NCI-H1930 (cell line): ENCODE measurements at places on chromosomes 12 and 14.

DNA sequence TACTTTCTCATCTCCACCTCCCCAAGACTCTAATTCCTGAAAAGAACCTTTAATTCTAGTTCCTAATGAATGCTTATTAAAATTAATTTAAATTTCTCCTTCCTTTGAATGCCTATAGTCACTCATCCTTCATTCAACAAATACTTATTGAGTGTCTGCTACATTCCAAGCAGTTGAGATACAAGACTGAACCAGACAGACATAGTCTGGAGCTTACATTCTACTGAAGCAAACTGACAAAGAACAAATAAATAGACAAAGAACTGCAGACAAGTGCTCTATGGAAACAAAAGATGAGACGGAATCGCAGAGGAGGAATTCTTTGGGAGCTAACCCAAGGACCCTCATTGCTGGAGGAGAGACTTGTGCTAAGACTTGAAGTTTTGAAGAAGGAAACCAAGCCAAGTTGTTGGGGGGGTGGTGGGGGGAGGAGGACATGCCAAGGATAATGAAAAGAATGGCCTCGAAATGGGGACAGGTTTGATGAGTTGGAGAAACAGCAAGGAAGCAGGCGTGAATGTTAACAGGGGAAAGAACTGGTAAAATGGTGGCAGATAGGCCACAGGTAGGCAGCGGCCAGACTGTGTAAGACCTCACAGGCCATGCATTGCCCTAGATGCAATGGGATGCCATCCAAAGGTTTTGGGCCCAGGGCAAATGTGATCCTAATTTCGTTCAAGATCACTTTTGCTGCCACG, 9.7 kb upstream of the TDG start:
- DNase-seq = no peak

DNA sequence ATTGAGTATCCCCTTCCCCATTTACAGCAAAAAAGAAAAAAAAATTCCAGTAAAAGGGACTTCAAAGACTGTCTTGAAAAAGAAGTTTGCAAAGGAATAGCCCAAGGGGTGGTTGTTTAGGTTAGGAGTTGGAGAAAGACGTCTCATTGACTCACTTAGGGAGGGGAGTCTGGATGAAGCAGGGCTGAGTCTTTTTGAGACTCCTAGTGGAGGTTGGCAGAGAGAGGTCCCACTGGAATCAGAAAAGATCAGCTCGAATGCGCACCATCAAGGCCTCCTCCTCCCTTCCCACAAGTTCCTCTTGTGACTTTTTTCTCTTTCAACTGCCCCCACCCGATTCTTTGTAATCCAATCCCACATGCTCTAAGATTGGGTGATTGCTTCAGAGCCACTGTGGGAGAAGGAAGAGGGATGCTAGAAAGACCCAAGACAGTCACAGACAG, 1.9 kb downstream of the ARHGEF40 start:
- DNase-seq = no peak

DNA sequence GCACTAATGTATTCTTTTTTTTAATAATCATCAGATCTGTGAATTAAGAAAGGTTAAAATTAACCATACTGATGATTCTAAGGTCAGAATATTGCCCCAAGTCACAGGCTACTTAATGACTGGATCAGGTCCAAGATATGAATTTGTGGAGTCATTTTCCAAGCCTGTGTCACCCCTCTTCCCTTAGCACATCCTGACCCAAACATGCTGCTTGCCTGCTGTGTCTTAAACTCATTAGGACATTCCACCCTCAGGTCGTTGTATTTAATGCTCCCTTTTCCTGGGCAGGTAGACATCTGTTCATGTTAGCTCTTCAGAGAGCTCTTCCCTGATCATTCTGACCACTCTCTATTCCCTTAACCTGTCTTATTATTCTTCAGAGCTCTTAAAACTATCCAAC, 463.5 kb upstream of the PDE3A start:
- DNase-seq = no peak

DNA sequence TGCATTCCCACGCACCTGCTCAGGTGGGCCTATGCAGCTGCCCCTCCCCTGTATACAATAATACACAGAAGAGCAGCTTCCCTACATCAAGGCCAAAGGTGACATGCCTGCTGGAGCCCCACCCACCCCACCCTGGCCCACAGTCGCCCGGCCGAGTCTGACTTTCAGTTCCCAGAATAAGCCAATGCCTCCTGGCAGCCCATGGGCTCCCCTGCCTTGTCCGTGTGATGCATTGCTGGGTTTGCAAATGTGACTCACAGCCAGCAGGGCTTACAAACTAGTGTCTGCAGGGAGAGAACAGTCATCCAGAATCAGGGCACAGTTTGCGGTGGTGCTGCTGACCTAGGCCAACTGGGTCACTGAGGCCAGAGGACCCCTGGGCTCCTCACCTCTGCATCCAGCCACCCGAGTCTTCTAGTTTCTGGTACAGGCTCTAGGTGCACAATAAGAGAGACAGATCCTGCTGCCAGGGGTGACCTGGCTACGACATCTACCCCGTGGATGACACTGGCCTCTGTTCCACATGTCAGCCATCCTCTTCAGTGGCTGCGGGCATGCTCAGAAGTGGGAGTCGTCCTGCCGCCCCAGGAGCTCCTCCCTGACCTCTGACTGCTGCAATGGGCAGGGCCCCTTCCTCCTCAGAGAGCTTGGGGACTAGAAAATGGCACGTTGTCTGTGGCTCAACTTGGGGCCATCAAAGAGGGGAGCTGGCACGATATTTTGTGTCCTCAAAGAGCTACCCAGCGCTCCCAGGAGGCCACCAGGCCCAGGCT, 84.5 kb downstream of the CHGA start:
- no peak for DNase-seq

GRCh38 chr12:65657635-65658034, 166.6 kb upstream of the HMGA2 start:
- DNase-seq = no peak

- DNase-seq = no peak
Measured at GRCh38 chr12:82529954-82530353, 156.8 kb upstream of the TMTC2 start.

- peak; percentile 59 for DNase-seq
Measured at GRCh38 chr12:117485984-117486839, 124.8 kb upstream of the NOS1 start.

DNA sequence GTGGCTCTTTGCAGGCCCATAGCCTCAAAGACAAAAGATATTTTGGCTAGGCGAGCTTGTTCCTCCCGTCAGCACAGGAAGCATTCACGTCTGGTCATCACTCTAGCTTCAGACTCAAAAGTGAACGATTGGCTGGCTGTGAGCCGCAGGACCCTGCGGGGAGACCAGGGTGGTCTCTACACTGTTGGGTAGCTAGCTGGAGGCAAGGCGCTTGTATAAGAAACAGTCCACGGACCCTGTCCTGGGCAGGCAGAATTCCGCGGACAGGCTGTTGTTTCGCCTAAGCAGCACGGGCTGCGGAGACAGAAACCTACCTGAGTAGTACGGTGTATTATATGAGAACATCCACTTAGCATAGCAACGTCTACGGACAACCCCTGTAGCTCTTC, 29.6 kb downstream of the WBP11 start:
- peak; percentile 66 for DNase-seq

DNA sequence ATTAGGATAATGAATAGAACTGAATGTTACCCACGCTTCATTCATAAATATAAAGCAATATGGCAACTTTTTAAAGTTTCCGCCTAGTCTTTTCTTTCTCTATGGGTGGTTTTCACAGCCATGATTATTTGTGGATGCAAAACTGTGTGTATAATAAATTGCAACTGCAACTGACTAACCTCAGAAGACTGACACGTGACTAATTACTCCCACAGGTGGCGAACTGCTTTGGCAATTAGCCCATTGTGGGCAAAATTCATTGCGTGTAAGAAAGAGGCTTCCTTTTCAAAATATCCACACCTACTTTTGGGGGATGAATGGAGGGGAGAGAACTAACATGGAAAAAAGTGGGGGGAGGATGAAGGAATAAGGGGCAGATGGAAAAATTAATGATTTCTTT, 79.0 kb downstream of the SLC25A21 start:
- DNase-seq = no peak

DNA sequence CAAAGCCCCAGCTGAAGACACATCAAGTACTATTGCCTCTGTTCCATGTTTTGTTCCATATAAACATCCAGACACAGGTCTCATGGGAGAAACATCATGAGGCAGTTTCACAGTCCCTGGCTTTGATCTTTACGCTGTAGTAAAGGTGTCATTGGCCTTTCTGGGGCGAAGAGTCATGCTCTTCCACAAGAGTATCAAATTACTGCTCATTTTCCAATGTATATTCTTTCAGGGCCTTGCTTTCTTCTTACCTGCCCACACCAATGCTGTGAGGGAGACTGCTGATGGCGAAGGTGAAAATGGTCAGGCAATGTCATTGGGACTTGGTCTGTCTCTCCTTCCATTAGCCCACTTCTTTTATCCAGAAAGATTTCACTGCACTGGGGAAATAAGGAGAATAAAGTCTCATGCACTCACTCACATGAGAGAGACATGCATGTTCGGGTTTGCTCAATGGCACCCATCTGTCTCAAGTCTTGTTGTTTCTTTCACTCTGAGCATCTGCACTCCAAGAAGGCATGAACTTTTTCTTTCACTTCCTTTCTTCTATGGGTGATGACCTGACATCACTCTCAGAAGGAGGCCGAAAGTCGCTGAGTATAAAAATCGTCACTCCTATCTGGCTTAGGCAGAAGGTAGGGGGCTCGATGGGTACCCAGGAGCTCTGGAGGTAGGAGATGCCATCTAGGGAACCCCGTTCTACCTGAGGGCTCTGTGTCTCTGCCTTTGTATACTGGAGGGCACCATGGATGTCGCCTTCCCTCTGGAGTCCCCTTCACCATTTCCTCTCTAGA, 1.3 kb upstream of the JDP2 start:
- no peak for DNase-seq

- DNase-seq = no peak
Measured at GRCh38 chr12:6450091-6450868, 1.6 kb upstream of the TAPBPL start.

DNA sequence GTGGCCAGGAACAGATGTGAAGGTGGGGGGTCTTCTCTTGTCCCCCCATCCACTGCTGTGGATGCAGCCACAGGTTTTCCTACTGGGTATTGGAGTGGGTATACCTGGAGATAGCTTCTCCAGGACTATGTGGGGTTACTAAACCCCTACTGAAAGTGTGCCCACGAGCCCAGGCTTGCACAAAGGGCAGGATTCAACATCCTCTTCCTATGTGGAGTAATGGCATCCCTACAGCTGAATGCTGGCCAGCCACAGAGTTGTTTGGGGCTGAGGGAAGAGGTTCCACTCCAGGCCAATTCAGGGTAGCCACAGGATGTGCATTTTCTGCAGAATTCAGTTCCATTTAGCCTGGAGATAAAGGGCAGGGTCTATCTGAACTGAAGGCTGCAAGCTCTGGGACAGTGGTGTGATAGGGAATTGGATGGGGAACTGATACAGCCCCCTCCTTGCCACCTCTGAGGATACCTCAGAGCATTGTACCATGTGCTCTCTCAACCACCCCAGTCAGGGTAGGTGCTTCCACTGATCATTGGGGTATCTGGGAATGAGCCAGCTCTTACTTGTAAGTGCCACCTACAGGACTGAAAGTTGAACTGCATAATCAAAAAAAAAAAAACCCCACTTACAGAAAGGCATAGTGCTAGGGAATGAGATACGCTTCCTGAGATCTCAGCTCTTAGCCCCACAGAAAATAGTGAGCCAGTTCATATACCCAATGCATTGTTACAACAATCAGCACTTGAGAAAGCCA, 187.1 kb downstream of the KITLG start:
- no peak for DNase-seq

DNA sequence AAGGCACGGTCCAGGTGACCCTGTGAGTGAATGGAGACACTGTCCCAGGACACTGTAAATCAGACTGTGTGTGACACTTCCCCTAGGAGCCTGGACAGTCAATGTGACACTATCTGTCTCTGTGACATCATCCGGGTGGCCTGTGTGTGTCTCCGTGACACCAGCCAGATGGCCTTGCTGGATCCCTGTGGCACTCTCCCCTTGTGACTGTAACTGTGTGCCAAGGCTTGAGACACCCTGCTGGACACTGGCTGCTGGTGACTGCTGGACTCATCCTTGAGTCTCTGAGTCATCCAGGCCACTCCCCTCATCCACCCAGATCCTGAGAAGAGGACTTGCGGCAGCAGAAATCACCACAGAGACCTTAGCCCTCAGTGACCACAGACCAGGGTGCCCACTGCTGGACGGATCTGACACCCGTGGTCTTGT, 51.6 kb downstream of the MVK start:
- DNase-seq = no peak

GRCh38 chr14:95365401-95365800, 45.7 kb upstream of the CLMN start:
- DNase-seq = no peak

DNA sequence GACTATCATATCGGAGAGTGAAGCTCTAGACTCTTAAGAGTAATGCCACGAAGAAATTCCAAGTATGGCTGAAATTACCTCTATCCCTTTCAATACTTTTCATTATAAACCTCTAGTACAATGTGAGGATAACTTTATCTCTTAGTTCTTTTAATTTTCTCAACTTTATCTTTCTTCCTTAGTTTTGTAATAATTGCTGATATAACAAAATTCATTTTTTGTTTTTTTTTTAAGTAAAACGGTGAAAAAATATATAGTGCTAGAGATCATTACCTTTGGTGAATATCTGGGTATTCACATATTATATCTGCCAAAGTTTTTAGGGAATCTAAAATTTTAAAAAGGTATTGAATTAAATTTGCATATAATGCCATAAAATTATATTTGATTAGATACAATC, 19.5 kb upstream of the DNAAF2 start:
- DNase-seq = no peak

DNA sequence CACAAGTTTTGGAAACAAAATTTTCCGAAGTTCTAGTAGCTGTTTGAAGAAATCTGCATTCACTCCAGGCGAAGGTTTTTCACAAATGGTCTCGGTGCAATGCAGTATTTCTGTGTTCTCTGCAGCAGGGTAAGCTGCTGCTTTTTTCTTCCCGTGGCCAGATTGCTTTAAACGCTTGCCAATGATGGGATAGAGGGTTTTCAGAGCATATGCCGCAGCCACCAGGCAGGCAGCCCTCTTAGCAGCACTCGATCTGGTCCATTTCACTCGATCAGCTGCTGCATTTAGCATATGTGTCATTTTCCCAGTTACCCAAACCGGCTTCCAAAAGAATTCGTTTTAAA, 315 bp downstream of the ABCD2 start:
- DNase-seq = no peak

DNA sequence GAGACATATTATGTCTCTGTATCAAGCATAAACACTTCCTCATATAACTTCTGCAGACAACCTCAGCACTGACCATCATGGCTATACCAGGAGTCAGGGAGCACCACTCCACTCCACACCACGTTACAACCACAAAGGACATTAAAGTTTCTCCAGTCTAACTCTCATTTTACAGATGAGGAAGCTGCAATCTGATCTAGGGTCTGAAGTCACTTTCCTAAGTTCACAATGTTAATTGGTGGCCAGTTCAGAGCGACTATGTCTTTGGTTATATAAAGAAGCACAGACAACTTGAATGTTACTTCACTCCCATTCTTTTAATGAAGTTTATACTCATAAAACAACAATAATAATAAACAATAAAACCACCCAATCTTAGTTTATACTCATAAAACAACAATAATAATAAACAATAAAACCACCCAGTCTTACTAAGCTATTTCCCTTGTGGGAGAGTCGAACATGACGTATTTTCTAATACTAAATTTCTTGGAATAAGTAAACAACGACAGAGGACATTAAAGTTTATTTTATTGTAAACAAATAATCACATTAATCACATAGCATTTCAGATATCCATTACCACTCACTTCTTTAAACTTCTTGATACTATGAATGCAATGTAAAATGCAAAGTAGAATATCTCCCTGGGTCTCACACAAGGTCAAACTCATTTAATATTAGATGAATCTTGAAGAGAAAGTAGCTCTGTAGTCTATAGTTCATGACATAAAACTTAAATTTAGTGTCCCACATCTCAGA, 72.4 kb upstream of the SSTR1 start:
- no peak for DNase-seq
